Small intestine (tissue), 16 donors: ENCODE measurements at places on chromosomes 4 and X. TPM values are rescaled to one million over a fixed set of nuclear protein-coding genes. Genes with fewer than 3 reads are reported as not detected.

Gene ALB
- not detected for polyA plus RNA-seq

DNA sequence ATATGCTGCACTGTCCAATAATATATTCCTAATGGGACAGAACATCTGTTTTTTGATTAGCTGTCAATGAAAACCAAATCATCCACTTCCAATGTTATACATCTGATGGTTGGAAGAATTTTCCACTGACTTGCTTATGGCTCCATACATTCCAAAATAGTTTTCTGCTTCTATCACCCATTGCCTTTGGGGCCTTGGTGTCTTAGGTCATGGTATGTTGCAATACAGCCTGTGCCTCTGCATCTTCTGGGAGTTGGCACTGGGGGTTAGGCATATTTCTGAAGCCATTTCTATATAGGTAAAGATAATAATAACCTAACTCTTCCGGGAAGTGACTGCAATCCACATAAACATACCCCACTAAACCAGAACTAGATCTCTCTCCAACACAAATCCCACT lies 53.2 kb upstream of the NR3C2 start:
- H3K27me3 ChIP-seq = no peaks in the 10 kb centered on the region
- no peak overlapping the region for H3K4me3 ChIP-seq
- no peak overlapping the region for H3K27ac ChIP-seq
- no peaks in the 10 kb centered on the region for H3K4me1 ChIP-seq
- H3K36me3 ChIP-seq = no peaks in the 10 kb centered on the region
- DNase-seq = no peak

Gene FGG
- not detected for polyA plus RNA-seq

Gene ART3
- polyA plus RNA-seq = 0.81 TPM

GRCh38 chrX:97638621-97639020 lies 754.9 kb downstream of the RPA4 start:
- no peaks in the 10 kb centered on the region for H3K36me3 ChIP-seq
- no peaks in the 10 kb centered on the region for H3K4me1 ChIP-seq
- no peaks in the 10 kb centered on the region for H3K27me3 ChIP-seq

DNA sequence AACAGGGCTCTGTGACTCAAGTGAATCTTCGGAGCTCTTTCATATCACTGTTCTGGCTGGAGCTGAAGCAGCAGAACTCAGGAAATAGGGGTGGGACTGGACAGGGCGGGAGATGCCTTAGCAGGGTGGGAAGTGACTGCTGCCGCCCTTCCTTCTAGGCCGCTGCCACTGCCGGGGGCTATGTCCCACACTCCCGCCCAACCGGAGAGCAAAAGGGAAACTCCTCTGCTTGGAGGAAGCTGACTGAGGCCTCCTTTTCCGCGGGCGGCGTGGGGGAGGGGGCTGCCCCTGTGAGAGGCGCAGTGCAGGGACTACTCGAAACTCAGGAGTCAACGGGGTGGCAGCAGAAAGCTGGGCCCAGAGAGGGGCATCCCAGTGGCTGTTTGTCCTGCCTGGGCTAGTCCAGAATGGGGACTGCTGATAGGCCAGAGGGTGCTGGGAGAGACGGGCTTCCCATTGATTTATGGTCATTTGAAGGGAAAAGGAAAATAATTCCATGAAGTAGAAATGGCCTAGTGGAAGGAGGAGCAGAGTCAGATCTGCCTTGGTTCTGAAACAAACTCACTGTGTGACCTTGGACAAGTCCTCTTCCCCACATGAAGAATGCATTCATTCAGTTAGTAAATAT lies 36.9 kb downstream of the STARD8 start:
- H3K27me3 ChIP-seq = peaks cover 9% of the 10 kb centered on the region
- no peak overlapping the region for H3K27ac ChIP-seq
- H3K4me3 ChIP-seq = no peak overlapping the region
- DNase-seq = no peak
- H3K36me3 ChIP-seq = no peaks in the 10 kb centered on the region
